ENCODE measurements at places on chromosomes 3 and 15.

- DNase-seq = peak; percentile 30
Measured at GRCh38 chr3:193572426-193572908, 17.8 kb upstream of the ATP13A4 start.

DNA sequence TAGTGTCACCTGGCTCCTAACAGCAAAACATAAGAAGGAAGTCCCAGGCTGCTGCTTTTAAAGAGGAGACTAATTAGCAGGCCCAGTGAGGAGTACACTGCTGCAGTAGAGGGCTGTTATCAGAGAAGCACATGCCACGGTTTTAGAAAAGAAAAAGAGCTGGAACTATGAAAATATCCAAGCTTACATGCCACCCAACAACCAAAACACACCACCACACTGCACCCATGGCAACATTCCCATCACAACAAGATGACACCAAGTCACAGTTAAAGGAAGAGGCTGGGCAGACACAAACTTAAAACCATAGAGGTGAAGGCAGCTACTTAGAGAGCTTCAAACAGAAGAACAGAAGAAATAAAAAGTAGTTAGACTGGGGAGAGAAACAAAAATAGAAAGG, 37.0 kb downstream of the NPTN start:
- no peak for DNase-seq

DNA sequence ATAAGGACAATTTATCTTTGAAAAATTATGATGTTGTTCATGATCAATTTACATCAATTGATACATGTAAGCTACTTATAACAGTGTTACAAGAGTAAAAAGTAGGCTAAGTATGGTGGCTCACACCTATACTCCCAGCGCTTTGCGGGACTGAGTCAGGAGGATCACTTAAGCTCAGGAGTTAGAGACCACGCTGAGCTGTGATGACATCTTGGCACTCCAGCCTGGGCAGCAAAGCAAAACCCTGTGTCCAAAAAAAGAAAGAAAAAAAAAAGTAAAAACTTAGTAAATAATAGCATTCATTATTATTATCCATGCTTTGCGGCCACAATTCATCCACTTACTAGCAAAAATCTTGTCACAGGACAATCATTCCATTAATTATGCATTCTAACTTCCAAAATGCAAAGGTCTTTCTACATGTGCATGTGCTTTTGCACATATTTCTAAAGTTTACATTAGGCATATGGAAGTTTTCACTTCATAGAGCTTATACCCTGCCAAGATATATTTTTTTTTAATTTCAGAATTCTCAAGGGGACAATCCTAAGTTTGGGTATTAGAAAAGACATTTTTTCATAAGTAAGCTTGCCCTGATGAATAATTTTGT, 243.3 kb upstream of the RARB start:
- no peak for DNase-seq

DNA sequence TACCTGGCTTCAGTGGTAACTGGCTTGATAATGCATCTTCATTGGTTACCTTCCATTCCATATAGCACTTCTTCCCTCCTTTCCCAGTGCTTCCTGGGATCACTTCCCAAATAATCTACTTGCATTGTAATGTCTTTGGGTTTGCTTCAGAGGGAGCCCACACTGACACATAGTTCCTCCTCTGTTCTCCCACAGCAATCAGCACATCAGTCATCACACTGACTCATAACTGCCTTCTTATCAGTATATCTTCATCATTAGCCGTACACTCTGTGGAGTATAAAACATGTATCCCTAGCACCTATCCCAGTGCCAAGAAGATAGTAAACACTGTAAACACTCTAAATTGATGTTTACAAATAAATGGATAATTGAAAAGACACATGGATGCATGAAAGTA, 91.4 kb upstream of the SCN10A start:
- DNase-seq = no peak

GRCh38 chr3:20648294-20648693, 462.3 kb upstream of the SGO1 start:
- DNase-seq = no peak

DNA sequence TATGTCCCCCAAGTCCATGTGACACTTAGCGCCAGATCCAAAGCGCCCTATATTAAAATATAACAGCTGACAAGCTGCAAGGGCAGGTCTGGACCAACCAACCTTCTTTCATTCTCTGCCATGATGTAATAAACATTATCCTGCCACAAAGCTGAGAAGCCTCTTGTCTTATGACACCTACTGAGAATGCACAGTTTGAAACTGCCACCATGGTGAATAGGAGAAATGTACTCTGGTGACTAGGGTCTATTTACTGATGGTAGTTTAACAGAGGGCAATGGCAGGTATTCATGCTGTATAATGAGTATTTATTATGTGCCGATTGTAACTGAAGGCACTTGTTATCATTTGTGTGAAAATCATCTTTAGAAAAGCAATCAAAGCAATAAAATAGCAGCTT, 634.0 kb downstream of the OTOL1 start:
- no peak for DNase-seq

GRCh38 chr3:80586338-80586737, 818.5 kb upstream of the ROBO1 start:
- DNase-seq = no peak

GRCh38 chr3:183193762-183194689, 31.5 kb upstream of the LAMP3 start:
- no peak for DNase-seq

- peak; percentile 47 for DNase-seq
Measured at GRCh38 chr3:52121464-52121805, 32.8 kb downstream of the POC1A start.

DNA sequence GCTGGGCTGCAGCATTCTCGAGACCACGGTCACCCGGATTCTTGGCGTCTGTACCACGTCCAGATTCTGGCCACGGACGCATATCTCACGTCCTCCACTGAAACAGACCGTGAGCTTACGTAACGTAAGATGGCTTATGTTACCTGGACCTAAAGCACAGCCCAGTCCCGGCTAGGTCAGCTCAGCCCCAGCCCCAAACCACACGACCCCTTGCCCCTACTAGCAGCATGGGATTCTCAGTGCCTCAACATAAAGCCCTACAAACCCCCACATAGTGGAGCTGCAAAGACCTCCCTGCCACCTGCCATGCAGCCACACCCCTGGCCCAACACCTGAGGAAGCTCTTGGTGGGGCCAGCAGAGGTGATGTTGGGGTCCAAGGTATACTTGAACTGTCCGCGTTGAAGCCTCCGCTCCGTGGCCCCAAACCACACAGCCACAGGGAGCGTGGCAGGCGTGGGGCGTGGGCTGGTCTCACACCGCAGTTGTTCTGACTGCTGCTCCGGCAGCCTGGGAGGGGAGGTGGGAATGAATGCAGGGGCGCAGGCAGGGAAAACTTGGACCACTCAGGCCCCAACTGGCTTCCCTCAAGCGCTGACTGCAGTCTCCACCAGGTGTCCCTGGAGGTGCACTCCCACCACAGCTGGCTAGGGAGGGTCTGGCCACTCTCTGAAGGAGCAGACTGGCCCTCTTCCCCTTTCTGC, 14.5 kb downstream of the PLXNB1 start:
- no peak for DNase-seq

DNA sequence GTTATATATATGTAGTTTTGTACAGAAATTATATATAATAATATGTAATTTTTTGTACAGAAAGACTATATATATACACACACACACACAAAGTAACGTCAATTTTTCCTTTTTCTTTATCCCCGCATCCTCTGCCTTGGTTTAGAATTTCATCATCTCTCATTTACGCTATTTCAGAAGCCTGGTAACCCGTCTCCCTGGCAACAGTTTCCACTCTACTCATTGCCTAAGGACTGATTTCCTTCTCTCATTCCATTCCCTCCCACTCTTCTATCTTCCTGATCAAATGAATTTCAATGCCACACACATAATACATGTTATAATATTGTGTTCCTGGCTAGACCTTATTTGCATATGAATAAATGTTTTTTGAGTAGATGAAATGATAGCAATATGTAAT, 47.8 kb upstream of the NDN start:
- DNase-seq = no peak

GRCh38 chr3:194265505-194265892, 85.6 kb downstream of the CPN2 start:
- DNase-seq = peak; percentile 94

GRCh38 chr3:61718565-61718964, 157.2 kb downstream of the PTPRG start:
- no peak for DNase-seq

DNA sequence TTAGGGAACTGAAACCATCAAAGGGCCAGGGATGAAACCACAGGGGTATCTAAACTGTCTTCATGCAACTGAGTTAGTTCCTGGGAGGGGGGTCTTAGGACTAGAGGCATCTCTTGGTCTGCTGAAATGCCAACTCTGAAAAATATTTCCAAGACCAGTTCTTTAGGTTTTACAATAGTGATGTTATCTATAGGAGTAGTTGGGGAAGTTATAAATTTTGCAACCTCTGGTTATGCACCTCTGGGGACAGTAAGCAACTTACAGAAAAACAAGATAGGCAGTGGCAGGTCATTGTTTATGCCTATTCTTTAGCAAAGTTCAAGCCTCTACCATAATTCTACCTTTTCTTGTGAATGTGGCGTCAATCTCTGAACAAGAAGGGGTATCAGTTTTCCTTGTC, 60.5 kb upstream of the MINAR1 start:
- DNase-seq = no peak

DNA sequence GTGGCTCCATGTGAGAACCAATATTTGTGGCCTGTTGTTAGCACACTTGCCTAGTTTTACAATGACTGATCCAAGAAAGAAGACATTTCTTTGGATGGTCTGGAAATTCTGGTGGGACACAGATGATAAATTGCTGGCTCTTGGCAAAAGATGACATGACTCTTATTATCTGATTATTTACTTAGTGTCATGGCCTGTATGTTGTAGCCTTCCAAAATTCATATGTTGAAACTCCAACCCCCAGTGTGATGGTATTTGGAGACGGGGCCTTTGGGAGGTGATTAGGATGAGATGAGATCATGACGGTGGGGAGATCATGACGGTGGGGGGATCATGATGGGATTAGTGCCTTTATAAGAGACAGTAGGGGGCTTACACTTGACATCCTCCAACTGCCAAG, 30.0 kb upstream of the AKAP13 start:
- DNase-seq = no peak

DNA sequence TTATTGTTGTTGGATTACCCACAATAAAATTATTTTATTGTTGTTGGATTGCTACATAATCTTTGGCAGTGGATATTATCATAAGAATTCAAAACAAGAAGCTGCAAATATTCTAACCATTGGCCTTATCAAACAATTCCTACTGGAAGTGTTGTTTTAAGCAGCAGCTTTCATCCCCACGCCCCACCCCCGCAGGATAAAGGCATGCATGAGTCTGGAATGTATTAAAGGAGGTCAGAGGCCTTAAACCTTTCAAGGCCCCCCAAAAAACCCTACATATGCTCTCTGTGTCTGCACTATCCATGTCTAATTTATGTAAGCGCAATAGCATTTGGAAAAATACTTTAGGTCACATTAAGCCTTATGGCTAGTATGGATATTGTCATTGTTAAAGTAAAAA, 23.1 kb downstream of the P3H2 start:
- DNase-seq = no peak

GRCh38 chr3:127288921-127289705, 1.3 kb upstream of the PRR20G start:
- DNase-seq = no peak

DNA sequence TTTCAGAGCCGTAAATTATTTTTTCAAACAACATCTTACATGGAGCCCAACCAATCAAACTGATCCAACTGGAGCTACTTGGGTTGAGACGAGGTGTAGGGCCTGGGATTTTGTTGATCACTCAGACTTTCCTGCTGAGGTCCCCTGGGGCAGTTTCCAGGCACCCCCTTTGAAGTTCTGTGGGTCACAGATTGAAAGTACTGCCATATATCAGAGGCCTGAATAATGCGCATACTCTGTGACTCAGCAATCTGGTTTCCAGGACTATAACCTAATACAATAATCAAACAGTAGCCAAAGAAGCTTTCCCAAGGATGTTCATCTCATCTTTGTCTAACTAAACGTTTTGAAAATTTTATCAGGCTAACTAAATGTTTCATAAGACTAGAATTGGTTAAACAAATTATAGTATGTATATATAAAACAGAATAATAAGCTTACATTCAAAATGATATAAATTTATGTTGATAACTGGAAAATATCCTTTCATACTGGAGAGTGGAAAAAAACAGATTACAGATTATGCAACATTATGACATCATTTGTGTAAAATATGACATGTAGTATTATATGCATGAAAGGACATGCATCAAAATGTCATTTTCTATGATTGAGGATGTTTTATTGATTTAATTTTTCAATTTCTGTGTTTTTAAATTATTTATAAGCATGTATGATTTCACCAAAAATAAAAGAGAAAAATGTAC, 617.1 kb downstream of the NTRK3 start:
- no peak for DNase-seq

GRCh38 chr3:117483839-117484238, 774.3 kb downstream of the TUSC7 start:
- DNase-seq = no peak

- DNase-seq = no peak
Measured at GRCh38 chr15:64423970-64424369, 36.3 kb downstream of the TRIP4 start.

- no peak for DNase-seq
Measured at GRCh38 chr3:112976001-112976400, 1.1 kb upstream of the CD200R1 start.

DNA sequence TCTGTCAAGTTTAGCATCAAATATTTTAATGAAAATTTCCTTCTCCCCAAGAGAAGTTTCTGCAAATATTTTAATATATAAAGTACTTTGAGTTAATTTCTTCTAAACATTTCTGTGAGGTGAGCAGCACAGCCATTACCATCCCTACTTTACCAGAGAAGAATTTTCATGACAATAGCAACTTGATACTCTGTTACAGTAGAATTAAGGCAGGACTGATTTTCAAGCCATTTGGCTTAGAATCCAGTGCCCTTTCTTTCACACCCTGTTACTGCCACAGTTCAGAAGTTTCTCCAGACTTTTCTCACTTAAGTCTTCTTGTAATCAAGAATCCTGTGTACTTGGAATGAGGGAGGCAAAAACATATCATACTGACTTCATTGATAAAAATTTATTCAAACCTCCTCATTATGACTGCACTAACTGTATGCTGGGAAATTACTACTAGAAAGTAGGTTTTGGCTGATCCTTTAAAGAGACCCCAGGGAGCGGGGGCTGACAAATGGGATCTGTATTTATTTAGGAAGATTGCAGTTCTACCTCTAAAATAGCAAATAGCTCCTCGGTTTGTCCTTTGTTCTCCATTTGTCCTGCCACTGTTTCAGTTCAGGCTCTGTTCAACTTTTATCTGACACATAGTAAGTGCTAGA, 557.0 kb upstream of the SGO1 start:
- no peak for DNase-seq

All from left cardiac atrium (tissue), 4 donors.